Spinal cord (tissue), 10 donors: ENCODE measurements at places on chromosomes 13 and 19.

GRCh38 chr13:60210510-60211330 is 47.0 kb upstream of the DIAPH3 start:
- no peak for DNase-seq

DNA sequence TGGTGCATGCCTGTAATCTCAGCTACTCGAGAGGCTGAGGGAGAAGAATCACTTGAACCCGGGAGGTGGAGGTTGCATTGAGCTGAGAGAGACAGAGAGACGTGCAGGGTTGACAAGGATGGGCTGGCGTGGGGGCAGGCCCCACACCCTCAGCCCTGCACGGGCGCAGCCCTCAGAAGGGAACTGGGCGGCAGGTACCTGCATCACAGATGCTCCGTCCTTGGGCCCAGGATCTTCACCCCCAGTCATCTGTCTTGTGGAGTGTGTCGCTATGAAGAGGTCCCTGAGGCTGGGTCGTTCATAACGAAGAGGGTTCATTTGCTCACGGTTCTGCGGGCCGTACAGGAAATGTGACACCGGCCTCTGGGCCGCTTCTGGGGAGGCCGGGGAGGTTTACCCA is 20.3 kb downstream of the C2CD4C start:
- no peak for DNase-seq

DNA sequence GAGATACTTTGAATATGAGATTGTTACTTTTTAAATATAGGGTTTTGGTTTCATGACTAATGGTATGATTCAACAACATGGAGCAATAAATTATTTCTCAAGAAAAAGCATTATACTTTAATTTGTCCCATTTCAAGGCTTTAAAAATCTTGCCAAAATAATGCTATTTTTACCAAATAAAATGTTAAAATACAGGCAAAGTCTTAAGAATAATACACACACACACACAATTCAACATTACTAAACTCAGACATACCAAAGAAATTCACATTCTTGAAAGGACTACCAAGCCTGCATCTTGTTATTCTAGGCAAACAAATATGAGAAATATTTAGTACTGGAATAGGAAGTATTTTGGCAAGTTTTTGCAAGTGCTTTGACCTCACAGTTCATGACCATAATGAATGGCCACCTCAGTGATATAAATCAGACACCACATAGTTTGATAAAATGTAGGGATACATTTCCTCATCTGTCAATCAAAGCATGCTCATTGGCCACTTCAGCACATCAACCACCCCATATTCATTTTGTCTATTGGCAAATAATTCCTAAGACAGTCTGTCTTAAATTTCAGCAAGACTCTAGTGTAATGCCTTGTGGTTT is 107.2 kb downstream of the NALCN start:
- no peak for DNase-seq

DNA sequence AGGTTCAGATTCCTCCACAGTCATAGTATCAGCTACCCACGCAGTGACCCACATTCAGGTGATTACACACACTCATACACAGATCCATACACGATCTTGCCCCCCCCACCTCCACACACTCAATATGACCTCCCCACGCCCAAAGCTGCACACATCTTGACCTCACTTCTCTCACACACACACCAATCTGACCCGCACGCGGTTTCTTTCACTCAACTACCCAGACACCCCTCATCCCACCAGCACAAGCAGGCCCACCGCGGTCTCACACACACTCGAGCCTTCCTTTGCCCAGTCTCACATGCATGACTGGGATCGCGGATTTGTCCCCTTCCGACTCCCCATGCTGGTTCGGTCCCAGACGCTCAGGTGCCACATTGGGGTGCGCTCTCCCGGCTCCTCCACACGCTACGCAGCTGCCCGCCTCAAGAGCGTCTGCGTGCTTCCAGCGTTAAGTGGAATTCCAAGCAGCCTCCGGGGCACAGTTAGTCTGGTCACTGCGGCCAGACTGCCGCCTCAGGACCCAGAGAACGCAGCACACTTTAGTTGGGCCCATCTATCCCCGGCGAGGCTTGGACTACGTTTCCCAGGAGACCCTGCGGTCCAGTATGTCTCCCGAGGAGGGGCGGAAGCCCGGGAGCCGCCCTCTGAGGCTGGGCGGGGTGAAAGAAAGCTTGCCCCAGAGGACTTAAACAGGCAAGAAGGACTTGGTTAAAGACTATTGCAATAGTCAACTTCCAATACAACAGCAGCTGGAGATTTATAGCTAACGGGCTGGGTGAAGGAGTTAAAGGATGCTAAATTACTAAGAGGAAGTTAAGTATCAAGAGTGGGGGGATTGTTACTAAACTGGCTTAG is 746 bp upstream of the ZNF345 start:
- DNase-seq: peak; percentile 96

GRCh38 chr19:3570606-3571011 is 2.1 kb upstream of the HMG20B start:
- no peak for DNase-seq

DNA sequence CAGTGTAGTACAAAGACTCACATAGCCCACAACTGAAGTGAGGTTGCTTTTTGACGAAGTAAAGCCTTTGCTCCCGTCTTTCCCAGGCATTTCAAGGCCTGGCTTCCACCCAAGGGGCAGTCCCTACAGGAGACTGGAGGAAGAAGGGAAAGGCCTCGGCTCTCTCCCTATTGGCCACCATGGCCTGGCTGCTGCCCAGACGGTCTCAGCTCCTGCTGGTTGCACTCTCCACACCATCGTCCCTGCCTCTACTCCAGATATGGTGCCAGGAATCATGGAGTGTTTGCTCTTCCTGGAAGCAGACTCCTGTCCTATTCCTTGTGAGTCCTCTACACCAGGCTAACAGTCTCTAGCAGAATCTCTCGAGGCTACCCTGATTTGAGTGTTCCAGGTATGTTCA is 124.1 kb upstream of the UQCRFS1 start:
- no peak for DNase-seq

GRCh38 chr13:51234676-51235075 is 12.5 kb downstream of the FAM124A start:
- no peak for DNase-seq

- DNase-seq: no peak
These were observed 104.2 kb downstream of the ITGBL1 start for GRCh38 chr13:101556676-101557123.

DNA sequence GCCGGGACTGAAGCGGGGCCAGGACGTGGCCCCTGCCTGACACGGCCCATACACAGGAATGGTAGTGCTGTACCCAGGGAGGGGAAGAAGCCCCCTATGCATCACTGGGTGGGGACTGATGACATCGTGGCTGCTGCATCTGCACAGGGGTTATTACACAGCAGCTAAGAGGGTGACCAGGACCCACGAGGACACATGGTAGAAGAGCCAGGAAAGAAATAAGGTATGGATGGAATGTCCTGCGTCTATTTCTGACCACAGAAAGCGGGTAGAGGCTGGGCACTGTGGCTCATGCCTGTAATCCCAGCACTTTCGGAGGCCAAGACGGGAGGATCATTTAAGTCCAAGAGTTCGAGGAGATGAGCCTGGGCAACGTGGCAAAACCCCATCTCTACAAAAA is 24.1 kb downstream of the DCAF15 start:
- DNase-seq: no peak

DNA sequence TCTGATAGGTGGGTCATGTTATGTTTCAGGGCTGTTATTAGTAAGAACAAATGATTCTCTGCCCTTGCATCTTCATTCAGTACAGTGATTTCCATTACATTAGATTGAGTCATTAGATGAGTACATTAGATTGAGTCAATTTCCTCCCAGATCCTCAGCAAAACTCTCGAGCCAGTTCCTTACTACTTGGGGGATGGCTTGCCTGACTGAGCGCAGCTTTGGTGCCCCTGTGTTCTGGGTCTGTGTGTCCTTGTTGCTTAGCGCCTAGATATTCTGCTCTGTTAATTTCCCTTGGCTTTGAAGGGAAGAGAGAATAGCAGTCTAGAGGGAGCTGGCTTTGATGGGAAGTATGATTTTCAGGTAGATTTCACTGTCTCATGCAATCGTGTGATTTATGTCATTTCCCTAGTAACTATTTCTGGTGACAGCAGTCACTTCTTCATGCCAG is 19.1 kb upstream of the SCEL start:
- DNase-seq: no peak
